CD4-positive, alpha-beta T cell treated with Interleukin-4 for 4 hours (primary cell): ENCODE measurements at places on chromosomes 6 and 20.

DNA sequence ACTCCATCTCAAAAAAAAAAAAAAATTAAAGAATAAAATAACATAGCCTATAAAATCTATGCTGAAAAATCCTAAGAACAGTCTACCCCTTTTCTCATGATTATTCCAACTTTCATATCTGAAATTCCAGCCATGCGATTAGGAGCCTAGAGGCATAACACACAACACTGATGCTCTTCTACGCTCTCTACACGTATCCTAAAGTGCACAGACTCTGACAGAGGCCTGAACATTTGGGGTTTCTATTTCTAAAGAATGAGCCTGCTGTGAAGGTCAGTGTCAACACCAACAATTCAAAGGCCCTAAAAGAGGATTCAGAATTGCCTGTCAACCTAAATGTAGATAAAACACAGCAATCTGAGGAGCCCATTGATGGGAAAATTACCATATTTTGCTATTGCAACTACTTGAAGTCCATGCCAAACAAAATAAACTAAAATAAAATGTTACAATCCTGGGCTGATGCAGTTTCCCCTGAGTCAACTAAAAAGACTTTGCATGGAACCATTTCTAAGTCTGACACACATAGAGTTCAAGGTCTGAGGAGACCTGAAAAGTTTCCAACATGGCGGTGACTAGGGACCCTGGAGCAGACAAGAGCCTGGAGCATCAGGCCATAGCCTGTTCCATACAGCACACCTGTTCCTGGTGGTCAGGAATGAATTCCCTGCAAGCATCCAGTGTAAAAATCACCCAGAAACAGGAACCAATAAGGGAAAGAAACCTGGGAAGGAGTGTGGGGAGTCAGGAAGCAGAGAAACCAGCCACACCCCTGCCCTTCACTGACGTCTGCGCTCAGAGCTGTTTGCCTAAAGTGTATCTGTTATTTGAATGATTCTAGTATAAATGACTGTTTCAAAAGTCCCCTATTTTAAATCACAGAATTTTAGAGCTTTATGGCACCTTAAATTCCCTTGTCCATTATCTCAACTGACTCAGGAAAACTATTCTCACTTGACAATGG, 11.8 kb downstream of the NINL start:
- no peak for DNase-seq

- no peak for DNase-seq
Measured at GRCh38 chr20:46303176-46303956, 4.9 kb downstream of the CDH22 start.

DNA sequence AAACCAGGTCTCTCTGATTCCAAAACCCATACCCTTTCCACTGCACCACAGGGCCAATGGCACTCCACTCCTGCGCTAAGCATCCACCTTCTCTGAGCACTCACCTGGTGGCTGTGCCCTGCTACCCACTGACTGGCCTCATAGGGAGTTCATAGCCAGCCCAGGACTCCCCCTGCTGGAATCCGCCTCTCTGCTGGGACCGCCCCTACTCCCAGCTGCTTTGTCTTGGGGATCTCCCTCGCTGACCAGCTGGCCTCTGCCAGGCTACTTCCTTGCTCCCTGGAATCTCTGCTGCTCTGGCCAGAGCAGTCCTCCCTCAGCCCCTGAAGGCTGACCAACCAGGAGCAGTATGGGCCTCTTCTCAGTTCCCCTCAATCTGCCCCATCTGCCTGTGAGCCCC, 129.7 kb downstream of the FAXC start:
- DNase-seq: no peak

DNA sequence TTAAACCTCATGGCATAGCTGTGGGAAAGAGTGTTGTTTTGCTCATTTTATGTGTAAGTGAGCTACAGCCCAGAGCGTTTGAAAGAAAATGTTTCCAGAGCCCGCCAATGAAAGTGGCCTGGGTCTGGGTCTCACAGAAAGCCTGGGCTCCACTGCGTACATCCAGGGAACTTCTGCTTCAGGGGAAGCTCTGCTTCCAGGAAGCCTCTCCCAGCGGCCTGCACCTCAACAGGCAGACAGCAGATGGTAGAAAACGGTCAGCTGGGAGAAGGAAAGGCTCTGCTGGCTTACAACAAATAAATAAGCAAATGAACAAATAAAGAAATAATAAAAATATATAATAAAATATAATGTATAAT, 270.5 kb upstream of the SUPT3H start:
- DNase-seq: no peak

GRCh38 chr20:2519115-2519809, 10.5 kb upstream of the ZNF343 start:
- no peak for DNase-seq

- DNase-seq: no peak
Measured at GRCh38 chr20:51654060-51654459, 111.5 kb upstream of the NFATC2 start.

DNA sequence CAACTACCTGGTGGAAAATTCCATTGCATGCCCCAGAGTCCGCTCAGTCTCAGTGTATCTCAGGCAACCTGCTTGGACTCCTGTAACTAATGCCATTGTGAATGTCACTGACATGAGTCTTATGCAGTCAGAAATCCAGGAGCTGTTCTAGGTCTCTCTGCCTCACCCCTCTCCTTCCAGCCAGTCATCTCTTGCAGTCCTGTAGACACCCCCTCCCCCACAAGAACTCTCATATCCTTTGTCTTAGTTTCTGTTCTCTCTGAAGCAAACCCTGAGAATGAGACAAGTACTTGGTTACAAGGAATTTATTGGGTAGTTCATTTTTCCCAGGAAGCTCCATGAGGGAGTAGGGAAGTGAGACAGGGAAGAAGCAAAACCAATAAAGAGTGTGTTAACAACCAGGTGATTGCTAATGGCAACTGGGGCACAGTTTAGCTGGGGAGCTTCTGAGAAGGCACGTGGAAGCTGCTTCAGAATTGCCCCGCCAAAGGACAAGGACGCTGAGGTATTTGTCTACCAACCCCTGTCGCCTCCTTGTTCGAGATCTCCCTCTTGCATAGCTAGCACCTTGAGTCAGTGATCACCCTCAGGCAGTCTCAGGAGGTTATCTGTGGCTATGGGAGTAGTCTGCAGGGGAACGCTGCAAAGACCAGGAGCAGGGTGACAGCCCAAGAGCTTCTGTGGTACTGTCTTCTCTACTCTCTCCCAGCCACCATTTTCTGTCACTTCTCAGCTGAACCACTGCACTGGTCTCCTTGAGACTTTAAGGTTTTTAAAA, 911.4 kb upstream of the FLRT3 start:
- DNase-seq: no peak
